ENCODE measurements at places on chromosomes 11 and 22. TPM values are rescaled to one million over a fixed set of nuclear protein-coding genes. Genes with fewer than 3 reads are reported as not detected.

DNA sequence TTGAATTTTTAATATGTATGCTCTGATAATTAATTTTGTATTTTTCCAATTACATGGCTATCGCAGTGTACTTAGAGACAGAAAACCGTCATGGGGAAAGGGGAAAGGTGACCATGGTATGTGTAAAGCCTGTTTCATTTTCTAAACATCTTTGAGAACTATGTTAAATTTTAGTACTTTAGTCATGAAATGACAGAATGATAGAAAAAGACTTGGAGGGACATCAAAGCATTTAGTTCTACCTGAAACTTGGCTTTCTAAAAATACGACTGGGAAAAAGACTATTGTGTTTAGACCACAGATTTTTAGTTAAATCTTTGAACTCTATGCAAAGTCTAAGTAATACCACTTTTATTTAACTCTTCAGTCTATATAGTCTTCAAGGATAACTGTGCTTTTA, 54.1 kb downstream of the MAML2 start:
- H3K27ac ChIP-seq, result no peak overlapping the region
- H3K4me1 ChIP-seq, result peaks cover 50% of the 10 kb centered on the region
- peaks cover 37% of the 10 kb centered on the region for H3K36me3 ChIP-seq
- peak; percentile 23 for DNase-seq

GRCh38 chr11:19391026-19391425, 150.3 kb upstream of the E2F8 start:
- no peak overlapping the region for H3K4me3 ChIP-seq
- H3K27me3 ChIP-seq, result peaks cover 7% of the 10 kb centered on the region
- no peaks in the 10 kb centered on the region for H3K36me3 ChIP-seq
- H3K4me1 ChIP-seq, result peaks cover 6% of the 10 kb centered on the region
- DNase-seq, result no peak
- H3K27ac ChIP-seq, result no peak overlapping the region

DNA sequence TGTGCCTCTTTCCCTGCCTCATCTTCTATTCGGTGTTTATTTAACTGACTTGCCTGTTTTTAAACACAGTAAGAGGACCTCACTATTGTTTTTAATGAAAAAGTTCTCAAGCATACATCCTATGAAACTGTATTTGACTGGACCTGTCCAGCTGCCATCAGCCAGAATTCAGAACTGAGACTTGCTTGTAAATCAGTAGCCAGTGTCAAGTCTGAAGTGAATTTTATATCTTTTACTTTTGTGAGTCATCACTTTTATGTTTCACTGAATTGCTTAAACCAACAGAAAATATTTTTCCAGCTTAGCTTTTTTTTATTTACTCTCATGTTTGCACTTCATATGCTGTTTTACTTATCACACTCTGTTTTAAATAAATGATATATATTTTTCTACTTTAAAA, 88.3 kb downstream of the LUZP2 start:
- no peaks in the 10 kb centered on the region for H3K4me1 ChIP-seq
- H3K36me3 ChIP-seq, result no peaks in the 10 kb centered on the region
- H3K27me3 ChIP-seq, result no peaks in the 10 kb centered on the region
- DNase-seq, result no peak
- no peak overlapping the region for H3K27ac ChIP-seq

- DNase-seq, result no peak
- no peaks in the 10 kb centered on the region for H3K27me3 ChIP-seq
- H3K4me1 ChIP-seq, result peaks cover 11% of the 10 kb centered on the region
- peaks cover 11% of the 10 kb centered on the region for H3K36me3 ChIP-seq
- H3K4me3 ChIP-seq, result no peak overlapping the region
- H3K27ac ChIP-seq, result no peak overlapping the region
These were observed 166.7 kb downstream of the TBC1D22A start for GRCh38 chr22:46929046-46929709.

The UBE4A gene
- 46.3 TPM for total RNA-seq
